ENCODE measurements at places on chromosomes 12 and 14. TPM values are rescaled to one million over a fixed set of nuclear protein-coding genes. Genes with fewer than 3 reads are reported as not detected.
A peak's percentile ranks its signal among the peaks of the same experiment; 100 is the strongest.

DNA sequence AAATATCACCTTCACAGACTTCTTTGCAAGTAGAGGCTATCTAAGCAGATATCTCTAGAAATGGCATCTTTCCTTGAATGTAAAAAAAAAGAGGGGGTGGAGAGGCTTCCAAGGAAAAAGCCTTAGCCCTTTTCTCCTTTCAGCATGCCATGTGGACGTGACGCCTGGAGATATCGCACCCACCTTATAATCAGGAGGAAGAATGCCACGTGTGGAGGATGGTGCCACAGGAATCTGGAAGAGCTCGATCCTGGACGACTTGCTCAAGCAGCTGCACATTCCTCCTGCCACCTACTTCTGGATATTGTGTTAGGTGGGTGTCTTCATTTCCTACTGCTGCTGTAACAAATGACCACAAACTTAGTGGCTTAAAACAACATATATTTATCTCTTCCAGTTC, 203.6 kb downstream of the NUAK1 start:
- no peak for DNase-seq

DNA sequence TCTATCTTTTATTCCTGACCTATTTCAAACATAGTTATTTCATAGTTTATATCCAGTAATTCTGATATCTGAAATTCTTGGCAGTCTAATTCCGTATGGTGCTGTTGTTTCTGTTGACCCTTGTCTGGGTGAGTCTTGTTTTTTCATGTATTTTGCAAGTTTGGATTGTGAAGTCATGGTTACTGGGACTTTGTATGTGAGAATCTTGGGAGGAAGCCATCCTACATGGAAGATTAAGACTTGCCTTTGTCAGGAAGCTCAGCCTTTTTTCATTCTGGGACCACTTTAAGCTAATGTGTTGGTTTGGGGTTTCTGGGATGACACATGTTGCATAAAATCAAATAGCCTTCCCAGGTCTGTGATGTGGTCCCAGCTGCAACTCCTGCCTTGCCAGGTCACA, 191.6 kb upstream of the E2F7 start:
- no peak for DNase-seq

GRCh38 chr14:33839193-33840076, 111.4 kb downstream of the EGLN3 start:
- DNase-seq = peak; percentile 79

GRCh38 chr12:114209861-114210260, 196.1 kb downstream of the TBX5 start:
- DNase-seq = no peak

DNA sequence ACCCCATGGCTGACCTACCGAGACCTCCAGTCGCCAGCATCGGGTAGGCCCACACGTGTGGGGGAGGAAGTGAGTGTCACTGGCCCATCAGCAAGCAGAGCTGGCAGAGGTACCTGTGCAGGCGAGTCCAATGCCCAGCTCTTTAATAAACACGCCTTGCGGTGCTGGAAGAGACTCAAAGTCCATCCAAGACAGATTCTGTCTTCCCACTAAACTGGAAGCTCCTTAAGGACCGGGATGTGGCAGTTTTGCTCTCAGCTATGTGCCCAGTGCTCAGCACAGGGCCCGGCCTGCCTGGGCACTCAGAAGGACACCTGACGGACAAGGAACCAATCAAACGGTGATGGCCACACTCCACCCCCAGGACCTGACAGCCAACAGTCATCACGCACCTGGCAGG, 65.0 kb downstream of the ITPK1 start:
- no peak for DNase-seq

DNA sequence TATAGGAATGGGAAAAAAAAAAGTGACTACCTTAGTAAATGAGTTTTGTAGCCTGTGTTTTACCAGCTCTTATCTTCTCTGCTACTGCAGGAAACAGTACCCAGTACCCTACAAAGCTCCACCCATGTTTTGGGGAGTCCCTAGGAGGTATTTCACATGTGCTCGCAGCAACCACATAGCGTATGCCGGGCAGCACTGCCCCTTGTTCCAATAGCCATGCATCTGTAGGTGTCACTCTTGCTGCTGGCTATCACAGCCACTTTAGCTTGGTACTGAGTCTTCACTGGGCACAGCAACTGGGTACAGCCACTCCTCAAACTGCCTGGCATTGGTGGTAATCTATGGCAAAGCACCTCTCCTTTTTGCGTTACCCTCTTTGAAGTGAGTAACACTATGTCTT, 2.0 kb upstream of the MDM1 start:
- no peak for DNase-seq

DNA sequence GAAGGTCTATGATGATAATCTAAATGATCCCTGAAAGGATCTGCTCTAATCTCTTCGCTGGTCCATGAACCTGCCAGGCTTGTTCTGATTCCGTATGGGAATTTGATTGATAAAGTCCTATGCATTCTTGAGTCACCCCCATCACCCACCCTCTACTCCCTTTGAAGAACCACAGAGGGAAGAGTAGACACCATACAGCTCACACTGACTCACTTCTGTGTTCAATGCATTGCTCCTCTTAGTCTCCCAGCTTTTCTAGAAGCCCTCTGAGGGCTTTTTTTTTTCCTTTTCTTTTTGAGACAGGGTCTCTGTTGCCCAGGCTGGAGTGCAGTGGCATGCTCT, 18.5 kb upstream of the GPRC5A start:
- no peak for DNase-seq

- peak; percentile 85 for DNase-seq
Observed at GRCh38 chr14:77023001-77023996, 5.2 kb downstream of the IRF2BPL start.

- peak; percentile 89 for DNase-seq
Observed at GRCh38 chr14:73758392-73759182, 44.4 kb upstream of the PNMA1 start.

DNA sequence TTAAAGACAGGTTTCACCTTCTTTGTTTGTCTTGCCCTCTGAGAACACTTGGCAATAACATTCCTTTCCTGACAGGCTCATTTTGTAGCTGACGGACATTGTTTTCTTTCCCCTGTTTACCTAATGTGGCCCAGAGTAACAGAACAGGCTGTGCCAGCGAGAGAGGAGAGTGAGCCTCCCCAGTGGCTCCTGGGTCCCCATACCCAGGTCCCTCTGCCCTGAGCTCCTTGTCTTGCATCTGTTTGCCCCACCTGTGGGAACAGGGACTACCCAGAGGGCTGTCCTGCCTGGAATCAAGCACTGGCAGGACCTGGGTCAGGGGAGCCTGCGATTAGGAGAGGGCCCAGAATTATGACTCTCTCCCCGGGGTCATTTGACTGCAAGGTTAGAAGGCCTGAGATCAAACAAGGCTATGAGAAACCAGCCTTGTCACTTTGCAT, 222.9 kb downstream of the ZFP36L1 start:
- no peak for DNase-seq

- DNase-seq = no peak
Observed at GRCh38 chr12:87425942-87426554, 603.2 kb downstream of the C12orf50 start.

DNA sequence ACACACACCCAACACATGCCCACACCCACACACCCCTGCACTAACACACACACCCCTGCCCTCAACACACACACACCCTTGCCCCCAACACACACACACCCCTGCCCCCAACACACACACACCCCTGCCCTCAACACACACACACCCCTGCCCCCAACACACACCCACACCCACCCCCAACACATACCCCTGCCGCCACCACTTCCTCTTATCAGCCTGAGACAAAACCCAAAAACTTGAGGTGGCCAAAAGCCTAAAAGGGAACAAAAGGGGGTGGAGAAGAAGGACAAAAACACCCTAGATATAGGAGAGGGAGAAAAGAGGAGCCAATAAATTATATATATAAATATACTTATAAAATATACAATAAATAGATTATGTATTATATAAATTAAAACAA, 9.1 kb upstream of the DEGS2 start:
- DNase-seq = no peak

DNA sequence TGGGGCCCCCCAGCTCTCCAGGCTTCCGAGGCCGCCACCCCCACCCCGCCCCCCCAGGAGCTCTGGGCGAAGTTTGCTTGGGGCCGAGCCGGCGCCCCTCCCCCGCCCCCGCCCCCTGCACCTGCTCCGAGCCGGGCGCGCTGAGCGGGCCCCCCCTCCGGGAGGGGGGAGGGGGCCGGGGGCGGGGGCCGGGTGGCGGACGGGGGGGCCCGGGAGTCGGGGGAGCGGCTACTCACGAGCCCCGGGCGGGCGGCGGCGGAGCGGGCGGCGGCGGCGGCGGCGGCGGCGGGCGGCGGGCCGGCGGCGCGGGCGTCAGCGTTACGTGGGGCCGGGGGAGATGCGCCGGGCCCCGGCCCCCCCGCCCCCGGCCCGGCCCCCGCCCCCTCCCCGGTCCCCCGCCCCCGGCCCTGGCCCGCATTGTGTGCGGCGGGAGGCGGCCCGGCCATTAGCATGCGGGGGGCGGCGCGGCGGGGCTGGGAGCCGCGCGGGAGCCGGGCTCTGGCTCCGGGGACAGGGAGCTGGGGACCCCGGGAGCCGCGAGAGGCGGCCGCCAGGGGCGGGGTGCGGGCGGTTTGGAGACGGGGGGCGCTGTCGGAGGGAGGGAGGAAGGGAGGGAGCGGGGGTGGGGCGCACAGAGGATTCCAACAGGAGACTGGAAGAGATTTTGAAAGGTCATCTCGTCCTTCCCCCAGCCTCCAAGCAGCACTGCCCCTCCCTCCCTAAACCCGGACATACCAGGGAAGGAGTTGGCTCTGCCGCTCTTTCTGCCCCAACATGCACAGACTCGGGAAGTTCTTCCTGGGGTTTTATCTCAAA, at the start of gene ZNF219:
TSS of gene ZNF219 (minus strand) at position 580 of the 816 bp plus-strand sequence. CDS start 5,064 bp downstream, outside the sequence.
- peak; percentile 75 for DNase-seq

GRCh38 chr14:75125617-75126016, 1.2 kb downstream of the NEK9 start:
- DNase-seq = no peak

GRCh38 chr12:84772281-84772680, 140.3 kb downstream of the SLC6A15 start:
- DNase-seq = no peak

- DNase-seq = no peak
Observed at GRCh38 chr12:22122359-22122758, 76.3 kb downstream of the CMAS start.

DNA sequence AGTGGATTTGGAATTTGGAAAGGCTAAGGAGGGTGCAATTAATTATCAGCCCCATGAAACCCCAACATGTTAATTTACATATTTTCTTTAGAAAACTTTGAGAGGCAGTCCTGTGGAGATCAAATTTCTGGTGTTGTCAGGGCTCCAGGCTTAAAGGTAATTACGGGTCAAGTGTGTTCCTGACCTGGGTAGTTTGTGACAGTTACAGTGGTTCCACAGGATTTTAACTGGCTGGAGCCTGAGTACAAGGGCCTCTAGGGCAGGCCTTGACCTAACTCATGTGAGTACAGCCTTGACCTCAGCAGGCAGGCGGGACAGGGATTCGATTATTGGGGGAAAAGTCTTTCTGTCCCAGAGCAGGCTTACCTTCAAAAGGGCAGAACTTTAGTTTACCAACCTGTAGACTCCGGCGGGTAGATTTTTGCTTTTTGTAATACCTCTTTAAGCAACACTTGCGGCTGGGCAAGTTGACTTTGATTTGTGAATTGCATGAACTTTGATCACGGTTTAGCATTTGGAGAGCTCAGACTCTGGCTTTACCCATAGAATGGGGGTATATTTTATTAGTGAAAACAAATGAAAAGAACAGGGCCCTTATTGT, 8.4 kb upstream of the PPTC7 start:
- peak; percentile 14 for DNase-seq

- no peak for DNase-seq
Observed at GRCh38 chr12:64931321-64931720, 106.9 kb downstream of the TBC1D30 start.

- peak; percentile 78 for DNase-seq
Observed at GRCh38 chr12:108305520-108305919, 33.6 kb downstream of the CMKLR1 start.

DNA sequence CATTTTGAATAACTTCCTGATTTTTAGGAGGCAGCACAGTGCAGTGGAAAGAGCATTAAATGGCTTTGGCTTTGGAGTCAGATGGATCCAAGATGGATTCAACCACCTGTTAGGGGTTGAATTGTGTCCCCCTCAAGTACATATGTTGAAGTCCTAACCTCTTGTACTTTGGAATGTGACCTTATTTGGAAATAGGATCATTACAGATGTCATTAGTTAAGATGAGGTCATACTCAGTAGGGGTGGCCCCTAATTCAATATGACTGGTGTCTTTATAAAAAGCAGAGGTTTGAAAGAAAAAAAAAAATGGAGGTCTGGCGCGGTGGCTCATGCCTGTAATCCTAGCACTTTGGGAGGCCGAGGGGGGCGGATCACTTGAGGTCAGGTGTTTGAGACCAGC, 18.8 kb downstream of the ATP5MC2 start:
- DNase-seq = no peak

- no peak for DNase-seq
Observed at GRCh38 chr14:101465795-101466448, 95.4 kb upstream of the DIO3 start.

- DNase-seq = no peak
Observed at GRCh38 chr12:40198601-40199000, 26.2 kb upstream of the LRRK2 start.

DNA sequence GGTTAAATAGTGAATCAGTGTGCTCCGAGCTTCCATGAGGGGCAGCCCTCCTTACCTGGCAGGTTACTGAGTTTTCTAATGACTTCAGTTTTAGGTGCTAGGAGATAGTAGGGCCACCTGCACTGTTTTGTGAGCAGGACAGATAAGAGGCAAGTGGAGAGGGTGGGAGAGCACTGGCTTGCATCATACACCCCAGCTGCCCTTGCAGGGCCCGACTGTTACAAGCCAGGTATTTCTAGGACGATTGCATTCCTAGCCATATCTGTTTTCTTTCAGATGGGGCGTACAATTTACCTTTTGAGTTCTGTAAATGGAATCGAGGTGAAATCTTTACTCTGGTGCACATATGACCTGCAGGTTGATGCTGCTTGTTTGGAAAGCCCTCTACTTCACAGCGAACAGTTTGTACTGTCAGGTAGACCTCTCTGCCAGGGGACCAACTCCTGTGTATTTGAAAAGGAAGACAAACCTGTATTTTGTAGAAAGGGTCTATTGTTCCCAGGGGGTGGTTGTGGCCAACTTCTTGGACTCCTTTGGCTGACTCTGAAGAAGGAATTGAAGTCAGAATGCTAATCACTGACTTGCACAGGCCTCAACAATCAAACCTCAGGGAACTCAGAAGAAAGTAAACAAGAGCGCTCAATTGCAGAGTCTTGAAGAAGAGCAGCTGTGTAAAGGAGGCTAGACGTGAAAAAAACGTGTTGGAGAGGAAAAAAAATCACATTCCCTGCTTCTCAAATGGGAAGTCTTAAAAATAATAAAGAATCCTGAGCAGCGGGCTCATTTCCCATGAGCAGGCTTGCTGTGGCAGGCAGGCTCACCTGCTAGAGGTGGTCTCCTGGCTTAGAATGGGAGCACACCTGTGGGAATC, 57.3 kb downstream of the ETV6 start:
- peak; percentile 44 for DNase-seq

- no peak for DNase-seq
Observed at GRCh38 chr12:70372881-70373280, 6.8 kb downstream of the KCNMB4 start.

The CLEC9A gene
- not detected for polyA plus RNA-seq

The COX8C gene
- polyA plus RNA-seq = not detected

The DHRS7 gene
- polyA plus RNA-seq = 304 TPM

The DTD2 gene
- 13.7 TPM for polyA plus RNA-seq

The BCL11B gene
- polyA plus RNA-seq = 0.50 TPM

The ANKRD13A gene
- 14.3 TPM for polyA plus RNA-seq

The GZMH gene
- not detected for polyA plus RNA-seq

The MIPOL1 gene
- 2.6 TPM for polyA plus RNA-seq

The PPP1R36 gene
- polyA plus RNA-seq = not detected

The SMCO3 gene
- polyA plus RNA-seq = 2.9 TPM

The HOXC11 gene
- 1.3 TPM for polyA plus RNA-seq

The KCNMB4 gene
- polyA plus RNA-seq = 4.3 TPM

The PZP gene
- polyA plus RNA-seq = 0.49 TPM

The C12orf42 gene
- not detected for polyA plus RNA-seq

The MMP14 gene
- 17.1 TPM for polyA plus RNA-seq

The KRT82 gene
- polyA plus RNA-seq = not detected

All from hepatocyte (in vitro differentiated cells).